ENCODE measurements at places on chromosomes 6 and 20.

- DNase-seq = no peak
Observed at GRCh38 chr6:13932785-13933184, 8.0 kb downstream of the RNF182 start.

- DNase-seq = no peak
Observed at GRCh38 chr20:32181606-32182005, 25.9 kb downstream of the PLAGL2 start.

GRCh38 chr6:119881416-119881815 lies 531.9 kb upstream of the MAN1A1 start:
- no peak for DNase-seq

DNA sequence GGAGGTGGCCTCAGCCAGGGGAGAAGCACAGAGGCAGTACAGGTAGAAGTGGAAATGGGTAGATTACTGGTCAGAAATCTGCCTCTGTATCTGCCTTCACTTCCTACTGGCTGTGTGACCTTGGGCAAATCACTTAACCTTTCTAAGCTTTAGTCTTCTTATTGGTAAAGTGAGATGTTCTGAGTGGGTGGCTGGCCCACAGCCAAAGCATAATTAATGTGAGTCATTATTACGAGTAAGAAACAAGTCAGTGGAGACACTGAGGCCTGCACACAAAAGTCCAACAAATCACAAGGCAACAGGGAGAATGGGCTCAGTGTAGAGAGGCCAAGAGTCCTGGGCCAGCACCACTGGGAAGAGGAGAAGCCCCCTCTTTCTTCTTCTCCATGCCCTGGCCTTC lies 39.1 kb downstream of the NRN1 start:
- DNase-seq = no peak

- DNase-seq = no peak
Observed at GRCh38 chr6:30942338-30943060, 1.7 kb downstream of the MUCL3 start.

GRCh38 chr20:18904624-18905023 lies 91.0 kb downstream of the SCP2D1 start:
- no peak for DNase-seq

DNA sequence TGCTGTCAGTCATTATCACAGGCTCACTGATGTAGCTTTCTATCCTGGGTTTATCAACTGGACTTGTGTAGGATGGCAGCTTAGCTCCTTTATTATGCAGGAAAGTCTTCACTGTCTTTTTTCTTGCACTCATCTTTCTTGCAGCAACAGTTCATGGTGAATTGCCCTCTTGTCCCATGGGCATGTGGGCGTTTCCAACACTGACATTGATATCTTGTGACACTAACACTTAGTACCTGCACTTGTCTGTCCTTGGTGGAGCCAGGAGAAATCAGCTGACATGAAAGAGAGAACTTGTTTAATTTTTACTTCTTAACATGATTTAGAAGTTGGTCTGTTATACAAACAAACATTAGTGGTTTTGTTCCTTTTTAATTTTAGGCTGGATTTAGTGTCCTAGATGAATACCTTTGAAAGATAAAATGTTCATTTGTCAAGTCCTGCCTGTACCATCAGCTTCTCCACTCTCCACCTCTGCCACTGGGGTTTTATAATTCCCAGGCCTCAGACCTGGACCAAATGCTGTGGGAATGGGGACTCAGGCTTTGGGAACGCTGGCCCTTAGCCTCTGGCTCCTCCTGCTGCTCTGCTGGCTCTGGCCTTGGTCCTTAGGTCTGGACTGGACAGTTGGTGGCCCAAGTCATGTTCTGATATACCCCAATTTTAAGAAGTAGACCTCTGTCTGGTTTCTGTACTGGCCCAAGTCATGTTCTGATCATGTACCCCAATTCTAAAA lies 161.0 kb upstream of the LAMP5 start:
- no peak for DNase-seq

GRCh38 chr6:54085541-54085940 lies 25.7 kb upstream of the MLIP start:
- no peak for DNase-seq

- no peak for DNase-seq
Observed at GRCh38 chr20:3226864-3227263, 12.1 kb downstream of the SLC4A11 start.

GRCh38 chr6:7550433-7550801 lies 8.9 kb downstream of the DSP start:
- DNase-seq = no peak

- no peak for DNase-seq
Observed at GRCh38 chr6:158389193-158389919, 77.1 kb downstream of the TULP4 start.

DNA sequence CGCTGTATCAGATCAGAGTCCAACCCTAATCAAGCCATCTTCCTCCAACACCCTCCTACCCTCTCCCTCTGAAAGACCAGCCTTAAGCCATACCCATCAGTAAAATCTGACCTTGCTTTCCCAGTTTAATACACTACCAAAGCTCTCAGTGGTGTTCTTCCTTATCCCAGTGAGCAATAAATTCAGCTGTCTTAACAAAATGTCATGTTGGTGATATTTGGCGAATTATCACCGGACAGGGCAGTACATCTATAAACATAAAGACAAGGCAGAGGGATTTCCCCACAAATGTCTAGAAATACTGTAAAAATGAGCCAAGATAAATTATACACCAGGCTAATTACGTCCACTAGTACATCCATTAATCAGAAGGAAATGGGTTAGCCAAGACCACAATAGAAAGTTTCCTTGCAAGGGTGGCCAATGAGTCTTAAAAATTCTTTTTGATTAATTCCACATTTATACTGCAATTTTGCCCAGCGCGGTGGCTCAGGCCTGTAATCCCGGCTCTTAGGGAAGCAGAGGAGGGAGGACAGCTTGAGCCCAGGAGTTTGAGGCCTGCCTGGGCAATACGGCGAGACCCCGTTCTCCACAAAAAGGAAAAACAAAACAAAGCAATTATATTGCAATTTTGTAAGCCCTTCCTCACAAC lies 905 bp downstream of the RARS2 start:
- DNase-seq = no peak

DNA sequence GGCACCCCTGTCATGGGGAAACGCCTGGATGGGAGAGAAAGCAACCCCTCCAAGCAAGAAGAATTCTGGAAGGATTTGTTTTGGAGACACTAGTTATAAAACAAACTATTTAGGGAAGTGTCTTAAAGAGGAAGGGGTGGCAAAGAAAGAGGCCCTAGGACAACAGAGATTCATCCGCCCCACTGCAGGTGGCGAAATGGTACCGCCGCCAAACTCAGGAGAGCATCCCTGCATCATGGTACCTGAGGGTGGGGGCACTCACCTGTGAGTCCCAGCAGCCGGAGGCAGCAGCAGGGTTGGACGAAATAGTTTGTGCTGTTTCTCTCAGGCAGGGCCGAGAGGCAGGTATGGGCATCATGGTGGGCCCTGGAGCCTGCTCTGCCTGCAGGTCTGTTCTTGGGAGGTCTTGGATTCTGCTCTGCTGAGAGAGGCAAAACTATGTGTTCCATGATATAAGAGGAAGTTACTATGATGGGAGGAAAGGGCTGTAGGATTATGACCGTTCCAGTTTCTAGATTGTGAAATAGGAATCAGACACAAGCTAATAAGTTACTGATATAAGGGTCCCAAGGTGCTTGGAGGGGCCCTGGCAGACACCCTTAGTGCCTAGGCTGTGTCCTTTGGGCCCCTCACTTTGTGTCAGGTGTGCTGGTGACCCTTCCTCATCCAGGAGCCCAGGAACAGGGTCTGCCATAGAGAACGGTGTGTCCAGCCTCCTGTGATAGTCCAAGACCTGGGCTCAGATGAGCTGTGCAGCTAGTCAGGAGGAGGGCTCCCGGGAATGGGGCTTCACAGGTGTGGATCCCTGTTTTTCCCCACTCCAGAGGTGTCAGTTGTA lies 20.4 kb downstream of the SIRPD start:
- DNase-seq = no peak

GRCh38 chr6:31128093-31128676 lies 7.9 kb upstream of the CDSN start:
- DNase-seq = peak; percentile 56

DNA sequence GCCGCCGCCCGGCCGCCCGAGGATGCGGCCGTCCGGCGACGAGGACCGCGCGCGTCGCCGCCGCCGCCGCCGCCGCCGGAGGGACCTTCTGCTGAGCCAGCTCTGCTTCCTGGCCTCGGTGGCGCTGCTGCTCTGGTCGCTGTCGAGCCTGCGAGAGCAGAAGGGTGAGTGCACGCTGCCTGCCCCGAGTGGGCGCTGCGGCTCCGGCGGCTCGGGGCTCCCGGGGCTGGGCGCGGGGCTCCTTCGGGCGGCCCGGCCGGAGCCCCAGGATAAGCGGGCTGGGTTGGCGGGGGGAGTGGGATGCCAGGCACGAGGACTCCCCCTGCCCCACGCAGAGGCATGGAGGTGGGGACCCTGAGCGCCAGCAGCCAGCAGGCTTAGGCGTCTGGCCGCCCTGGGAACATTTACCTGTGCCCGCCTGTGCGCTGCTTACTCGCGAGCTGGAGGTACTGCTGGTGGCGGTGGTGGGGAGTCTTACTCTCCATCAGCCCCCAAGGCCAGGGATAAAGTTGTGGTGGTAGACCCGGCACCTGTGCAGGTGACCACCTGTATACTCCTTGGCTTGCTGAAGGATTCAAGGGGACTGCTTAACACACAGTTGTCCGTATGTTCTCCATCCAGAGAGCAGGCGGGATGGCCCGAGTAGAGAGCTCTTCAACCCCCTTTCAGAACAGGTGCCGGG lies 520 bp downstream of the SLC24A3 start:
- peak; percentile 33 for DNase-seq

DNA sequence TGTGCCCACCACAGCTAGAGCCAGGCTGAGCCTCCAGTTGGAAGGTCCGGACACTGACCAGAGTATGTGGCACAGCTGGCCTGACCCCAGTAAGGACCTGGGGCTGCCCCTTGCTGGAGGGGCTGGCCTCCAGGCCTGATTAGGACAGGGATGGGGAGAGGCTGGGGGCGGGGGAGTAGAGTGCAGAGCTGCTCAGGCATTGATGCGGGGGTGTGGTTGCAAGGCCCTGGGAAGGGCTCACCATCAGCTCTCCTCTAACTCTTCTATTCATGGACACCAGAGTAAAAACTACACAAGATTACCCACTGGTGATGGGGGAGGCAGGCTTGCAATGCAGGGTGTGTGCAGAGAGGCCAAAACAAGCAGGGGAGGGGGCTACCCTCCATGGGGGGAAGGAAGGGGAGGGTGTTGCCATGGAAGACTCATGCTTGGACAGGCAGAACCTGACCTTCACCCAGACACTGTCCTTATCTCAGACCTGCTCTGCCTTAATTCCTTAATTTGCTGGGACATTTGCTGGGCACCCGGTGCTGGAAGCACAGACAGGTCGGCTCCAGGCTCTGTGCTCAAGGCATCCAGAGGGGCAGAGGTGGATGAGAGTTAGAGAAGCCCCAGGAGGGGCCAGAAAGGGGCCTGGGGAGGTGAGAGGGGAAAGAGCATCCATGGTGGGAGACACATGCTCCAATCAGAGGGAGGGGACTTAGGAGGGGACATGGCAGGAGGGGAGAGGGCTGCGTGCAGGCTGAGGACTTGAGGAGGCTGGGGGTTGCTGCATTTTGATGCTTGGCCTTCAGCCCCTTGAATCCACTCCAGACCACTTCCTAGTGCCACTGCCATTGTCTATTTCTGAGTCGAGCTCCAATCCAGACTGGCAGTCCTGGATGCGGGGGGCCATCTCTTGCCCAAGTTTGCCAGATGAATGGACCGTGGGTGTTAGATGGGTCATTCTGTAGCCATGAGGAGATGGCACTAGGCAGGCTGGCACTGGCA lies 7.6 kb upstream of the EMILIN3 start:
- DNase-seq = no peak

DNA sequence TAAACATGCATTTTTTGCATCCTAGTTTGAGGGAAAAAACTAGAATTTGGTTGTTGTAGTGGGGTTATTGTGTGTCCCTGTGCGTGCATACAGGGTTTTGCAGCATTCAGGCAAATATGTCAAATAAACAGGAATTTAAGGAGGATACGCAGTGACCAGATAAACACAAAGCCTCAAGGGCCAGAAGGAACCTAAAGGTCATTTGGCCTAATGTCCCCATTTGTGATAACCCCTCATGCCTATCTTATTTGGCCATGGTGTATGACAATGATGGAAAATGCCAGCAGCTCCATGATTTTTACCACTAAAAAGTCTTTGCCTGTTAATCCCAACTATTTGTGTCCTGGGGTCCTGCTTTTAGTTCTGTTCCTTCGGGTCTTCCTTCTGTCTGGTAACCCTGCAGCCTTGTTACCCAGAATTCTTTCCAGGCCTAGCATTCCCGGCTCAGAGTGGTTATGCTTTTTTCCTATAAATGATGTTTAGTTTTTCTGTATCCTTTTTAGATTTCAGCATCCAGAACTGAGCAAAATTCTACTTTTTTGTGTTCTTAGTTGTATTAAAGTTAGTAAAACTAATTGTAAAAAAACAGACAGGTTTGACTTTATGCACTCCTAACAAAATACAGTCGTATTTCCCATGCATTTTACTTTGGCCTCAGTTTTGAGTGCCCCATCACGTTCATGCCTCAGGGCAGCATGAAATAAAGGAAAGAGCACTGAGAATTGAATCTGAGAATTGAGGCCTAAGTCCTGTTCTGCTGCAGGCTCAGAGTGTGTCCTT lies 4.4 kb downstream of the STX16 start:
- no peak for DNase-seq

- no peak for DNase-seq
Observed at GRCh38 chr6:16503970-16504415, 257.3 kb downstream of the ATXN1 start.

DNA sequence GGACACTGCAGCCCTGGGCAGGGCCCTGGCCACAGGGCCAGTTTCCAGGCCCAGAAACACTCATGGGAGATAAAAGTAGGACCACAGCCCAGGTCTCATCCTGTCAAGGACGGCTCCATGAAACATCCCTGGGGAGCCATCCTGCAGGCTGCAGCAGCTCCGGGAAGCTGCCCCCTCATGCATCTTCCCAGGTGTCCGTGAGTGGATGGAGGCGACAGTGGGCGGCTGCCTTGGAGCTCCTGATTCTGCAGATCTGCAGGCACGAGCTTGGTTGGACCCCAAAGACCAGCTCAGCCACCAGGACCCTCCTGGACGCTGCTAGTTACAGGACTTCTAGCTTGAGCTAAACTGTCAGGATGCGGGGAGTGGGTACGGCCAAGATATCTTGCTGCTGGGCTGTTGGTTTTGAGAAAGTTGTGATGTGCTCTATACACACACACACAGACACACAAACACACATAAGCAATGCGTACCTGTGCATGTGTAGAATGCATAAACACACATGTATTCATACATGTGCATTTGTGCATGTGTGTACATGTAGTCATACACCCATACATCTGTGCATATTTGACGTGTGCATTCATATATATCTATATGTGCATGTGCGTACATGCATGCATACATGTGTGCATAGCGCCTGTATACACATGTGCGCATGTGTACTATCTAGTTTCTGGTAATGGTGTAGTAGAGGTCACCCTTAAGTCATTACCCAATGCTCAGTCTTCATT lies 297.8 kb downstream of the TAF4 start:
- no peak for DNase-seq

DNA sequence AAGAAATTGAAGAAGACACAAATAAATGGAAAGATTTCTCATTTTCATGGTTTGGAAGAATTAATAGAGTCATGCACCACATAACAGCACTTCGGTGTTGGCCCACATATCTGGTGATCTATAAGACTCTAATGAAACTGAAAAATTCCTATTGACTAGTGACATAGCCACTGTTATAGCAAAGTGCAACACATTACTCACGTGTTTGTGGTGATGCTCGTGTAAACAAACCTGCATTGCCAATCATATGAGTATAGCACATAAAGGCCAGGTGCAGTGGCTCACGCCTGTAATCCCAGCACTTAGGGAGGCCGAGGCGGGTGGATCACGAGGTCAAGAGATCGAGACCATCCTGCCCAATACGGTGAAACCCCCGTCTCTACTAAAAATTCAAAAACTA lies 84.4 kb upstream of the STMND1 start:
- no peak for DNase-seq

All from CD4-positive, alpha-beta T cell treated with Interferon gamma for 1 hour (primary cell).